Stimulated activated CD4-positive, alpha-beta T cell treated with anti-CD3 and anti-CD28 coated beads, Interleukin-4, amount 100 ng/mL, for 48 hours (primary cell): ENCODE measurements at places on chromosomes 1 and 21.

- no peak for DNase-seq
Observed at GRCh38 chr1:206633708-206634121, 1.6 kb upstream of the DYRK3 start.

DNA sequence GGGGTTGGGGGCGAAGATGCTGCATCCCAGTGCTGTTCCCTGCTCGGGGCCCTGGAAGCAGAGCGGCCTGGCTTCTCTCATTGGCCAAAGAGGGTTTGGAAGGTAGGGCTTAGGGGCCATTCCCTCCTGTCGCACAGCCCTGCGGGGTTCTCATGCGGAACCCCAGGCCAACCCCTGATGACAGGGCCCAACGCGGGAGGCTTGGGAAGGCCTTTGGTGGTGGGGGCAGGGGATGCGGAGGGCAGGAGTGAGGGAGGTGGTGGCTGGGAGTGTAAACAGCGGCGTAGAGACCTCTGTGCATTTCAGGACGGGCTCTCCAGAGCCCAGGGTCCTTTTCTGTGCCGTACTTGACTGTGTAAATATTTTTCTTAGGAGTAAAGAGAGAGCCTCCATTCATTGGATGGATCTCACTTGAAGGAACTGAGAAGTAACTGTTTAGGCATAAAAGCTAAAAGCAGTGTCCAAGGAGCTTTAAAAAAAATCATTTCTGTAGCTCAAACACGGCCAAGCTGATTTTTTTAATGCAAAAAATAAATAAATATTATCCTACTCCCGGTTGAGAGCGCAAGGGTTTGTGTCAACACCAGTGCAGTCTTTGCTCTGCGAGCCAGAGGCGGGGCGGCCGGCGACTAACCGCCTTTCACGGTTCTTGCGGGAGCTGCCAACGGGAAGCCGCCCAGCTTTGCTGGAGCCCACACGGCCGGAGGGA lies 169.1 kb downstream of the PRDM16 start:
- no peak for DNase-seq

DNA sequence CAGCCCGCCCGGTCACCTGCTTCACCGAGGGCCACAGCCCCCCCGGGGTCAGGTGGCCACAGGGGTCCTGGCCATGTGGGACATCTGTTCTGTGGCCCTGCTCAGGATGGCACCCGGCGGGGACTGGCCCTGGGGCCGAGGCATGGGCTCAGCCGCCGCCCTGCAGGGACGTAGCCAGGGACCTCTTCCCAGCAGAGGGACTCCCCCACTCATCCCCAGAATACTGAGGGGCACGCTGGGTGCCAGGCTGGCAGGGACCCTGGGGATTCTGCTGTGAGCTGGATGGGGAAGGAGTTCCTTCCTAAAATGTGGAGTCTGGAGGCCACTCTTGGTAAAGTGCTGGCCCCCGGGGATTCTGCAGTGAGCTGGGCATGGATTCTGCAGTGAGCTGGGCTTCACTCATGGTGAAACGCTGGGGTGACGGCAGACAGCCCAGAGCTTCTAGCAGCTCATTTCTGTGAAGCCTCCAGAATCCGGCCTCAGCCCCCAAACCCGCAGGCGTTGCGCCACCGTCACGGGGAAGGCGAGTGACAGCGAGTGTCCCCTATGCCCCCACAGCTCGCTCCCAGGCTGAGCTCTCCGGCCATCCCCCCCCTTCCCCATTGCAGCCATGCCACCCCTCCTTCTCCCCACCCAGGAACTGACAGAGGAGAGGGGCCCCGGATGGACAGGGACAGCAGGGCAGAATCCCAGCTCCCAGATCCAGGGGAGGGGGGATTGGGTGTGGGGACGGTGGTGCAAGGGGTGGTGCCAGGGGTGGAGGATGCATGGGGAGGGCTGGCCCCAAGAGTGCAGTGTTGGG lies 1.4 kb downstream of the ITGB2 start:
- DNase-seq: no peak

DNA sequence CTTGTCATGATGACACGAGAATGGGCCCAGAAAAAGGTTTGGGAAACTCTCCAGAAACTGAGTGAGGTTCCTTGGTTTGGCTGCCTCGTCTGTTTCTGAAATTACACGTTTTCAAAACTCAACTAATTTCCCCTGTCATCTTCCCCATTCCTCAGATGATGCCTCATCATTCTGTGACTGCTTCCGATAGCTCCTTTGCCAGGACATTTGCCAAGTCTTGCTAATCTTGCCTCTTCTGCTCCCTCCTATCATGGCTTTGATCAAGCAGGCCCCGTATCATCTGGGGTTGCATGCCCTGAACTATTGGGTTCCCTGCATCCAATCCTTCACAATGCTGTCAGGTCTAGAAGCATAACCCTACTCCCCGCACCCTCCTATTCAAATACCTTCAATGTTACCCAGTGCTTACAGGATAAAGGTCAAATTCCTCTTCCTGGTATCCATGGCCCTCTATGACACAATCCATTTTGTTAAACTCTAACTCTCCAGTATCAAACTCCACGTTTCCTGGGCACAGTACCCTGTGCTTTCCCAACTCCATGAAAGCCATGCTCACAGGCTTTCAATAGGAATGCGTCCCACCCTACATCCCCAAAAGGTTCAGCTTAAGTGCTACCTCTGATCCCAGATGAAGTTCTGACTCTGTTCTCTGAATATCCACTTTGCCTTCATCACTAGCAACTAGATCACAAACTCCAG lies 22.2 kb upstream of the TMEM200B start:
- DNase-seq: no peak

- peak; percentile 52 for DNase-seq
Observed at GRCh38 chr1:155977690-155978324, 540 bp downstream of the ARHGEF2 start.

DNA sequence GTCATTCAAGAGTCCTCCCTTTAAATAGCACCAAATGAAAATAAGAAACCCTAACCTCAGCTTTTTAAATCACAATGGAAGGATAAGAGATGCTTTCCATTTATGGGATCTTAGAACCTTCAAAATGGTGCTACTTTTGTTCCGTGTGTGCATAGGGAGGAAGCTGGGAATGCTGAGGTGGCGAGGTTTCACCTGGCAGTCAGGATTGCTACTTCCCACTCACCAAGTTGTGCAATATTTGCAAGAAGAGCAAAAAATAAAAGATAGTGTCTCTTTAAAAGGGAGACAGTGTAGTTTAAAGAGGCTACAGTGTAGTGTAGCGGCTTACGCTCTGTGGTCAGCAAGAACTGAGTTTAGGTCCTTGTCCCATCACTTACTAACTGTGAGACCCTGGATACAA lies 392.4 kb upstream of the ST6GALNAC5 start:
- DNase-seq: no peak

DNA sequence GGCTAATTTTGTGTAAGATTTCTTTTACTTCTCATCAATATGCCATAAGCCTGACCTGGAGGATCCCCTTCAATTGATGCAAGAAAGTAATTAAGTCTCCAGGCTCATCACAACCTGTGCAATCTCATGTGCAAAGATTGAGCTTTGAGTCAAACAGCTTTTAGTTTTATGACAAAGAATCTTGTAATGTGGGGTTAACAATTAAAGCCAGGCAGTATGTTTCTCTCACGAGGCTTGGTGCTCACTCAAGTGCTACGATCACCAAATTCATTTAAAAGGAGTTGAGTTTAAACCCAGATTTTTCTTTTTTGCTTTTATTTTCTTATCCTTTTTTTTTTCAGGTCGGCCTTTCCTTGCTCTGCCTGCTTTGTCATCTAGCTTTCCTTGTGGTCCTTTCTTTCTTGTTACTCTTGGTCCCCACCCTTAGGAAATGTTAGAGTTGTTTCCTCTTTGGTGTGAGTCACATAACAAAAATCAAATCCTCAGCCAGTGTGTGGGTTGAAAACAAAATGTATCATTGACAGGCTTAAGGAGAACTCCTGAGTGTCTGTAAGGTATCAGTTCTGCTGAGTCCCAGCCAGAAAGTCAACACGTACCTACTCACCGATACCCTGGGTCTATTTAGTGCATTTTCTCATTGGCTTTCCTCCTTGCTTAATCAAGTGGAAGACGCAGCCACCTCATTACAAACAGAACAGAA lies 1037.2 kb downstream of the ADGRL2 start:
- no peak for DNase-seq

GRCh38 chr1:39545531-39545930 lies 31.1 kb downstream of the PABPC4 start:
- no peak for DNase-seq

GRCh38 chr21:37516998-37517397 lies 150.4 kb downstream of the DYRK1A start:
- no peak for DNase-seq

GRCh38 chr1:66323958-66324625 lies 209.9 kb upstream of the SGIP1 start:
- DNase-seq: no peak

GRCh38 chr1:94919241-94920030 lies 7.5 kb downstream of the CNN3 start:
- DNase-seq: no peak

- DNase-seq: no peak
Observed at GRCh38 chr1:16392740-16393569, 25.9 kb downstream of the SZRD1 start.

GRCh38 chr1:44786138-44786840 lies 1.7 kb downstream of the BEST4 start:
- peak; percentile 74 for DNase-seq

- DNase-seq: no peak
Observed at GRCh38 chr1:52153010-52153409, 11.1 kb downstream of the ZFYVE9 start.

DNA sequence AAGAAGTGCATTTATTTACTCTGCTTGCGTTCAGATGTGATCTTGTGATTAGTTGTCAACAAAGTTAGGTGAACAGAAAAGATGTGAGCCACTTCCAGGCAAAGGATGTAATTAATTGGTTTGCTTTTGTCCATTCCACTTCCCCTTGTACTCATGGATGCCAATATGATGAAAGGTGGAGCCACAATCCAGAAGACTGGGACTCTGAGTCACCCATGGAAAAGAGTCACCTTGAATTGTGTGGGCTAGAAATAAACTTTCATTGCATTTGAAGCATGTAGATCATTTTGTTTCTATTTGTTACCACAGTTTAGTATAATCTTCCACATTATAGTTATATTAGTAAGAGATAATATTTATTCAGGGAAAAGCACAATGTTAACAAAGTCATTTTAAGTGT lies 684.2 kb downstream of the LTN1 start:
- no peak for DNase-seq

DNA sequence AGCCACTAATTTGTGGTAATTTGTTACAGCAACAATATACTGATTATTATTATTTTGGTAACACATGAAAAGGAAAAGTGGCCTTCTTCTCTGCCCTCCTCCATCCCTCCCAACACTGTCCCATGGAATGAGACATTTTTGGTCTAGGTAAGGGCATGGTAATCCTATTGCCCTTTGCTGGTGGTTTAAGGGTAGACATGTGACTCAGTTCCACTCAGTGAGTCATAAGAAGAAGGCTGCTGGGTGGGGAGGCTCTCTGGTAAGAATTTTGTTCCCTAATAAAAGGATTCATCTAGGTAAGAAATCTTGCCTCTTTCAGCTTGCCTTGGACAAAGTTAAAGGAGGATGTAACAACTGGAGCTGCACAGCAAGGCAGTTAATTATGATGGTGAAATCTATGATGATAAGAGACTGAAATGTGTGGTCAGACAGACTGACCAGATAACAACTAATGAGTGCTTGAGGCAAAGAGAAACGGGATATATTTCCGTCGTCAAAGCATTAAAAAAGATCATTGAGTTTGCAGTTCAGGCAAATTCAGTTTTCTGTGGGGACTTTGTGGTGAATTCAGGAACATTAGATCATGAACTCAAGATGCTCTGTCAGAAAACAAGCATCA lies 232.0 kb upstream of the KCNK2 start:
- DNase-seq: no peak

DNA sequence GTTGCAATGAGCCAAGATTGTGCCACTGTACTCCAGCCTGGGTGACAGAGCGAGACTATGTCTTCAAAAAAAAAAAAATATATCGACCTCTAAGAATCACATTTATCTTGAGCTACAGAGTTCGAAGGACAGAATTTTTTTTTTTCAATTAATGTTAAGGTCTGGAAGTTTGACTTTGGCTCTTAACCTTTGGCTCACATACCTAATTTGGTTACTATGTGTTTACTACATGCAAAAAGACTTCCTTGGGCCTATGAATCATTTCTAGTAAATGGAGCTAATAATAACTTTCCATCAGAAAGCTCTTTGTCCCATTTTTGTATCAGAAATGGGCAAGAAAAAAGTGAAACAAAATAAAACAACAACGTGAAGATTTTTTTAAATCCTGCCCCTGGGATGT lies 351.2 kb downstream of the SMYD3 start:
- no peak for DNase-seq

DNA sequence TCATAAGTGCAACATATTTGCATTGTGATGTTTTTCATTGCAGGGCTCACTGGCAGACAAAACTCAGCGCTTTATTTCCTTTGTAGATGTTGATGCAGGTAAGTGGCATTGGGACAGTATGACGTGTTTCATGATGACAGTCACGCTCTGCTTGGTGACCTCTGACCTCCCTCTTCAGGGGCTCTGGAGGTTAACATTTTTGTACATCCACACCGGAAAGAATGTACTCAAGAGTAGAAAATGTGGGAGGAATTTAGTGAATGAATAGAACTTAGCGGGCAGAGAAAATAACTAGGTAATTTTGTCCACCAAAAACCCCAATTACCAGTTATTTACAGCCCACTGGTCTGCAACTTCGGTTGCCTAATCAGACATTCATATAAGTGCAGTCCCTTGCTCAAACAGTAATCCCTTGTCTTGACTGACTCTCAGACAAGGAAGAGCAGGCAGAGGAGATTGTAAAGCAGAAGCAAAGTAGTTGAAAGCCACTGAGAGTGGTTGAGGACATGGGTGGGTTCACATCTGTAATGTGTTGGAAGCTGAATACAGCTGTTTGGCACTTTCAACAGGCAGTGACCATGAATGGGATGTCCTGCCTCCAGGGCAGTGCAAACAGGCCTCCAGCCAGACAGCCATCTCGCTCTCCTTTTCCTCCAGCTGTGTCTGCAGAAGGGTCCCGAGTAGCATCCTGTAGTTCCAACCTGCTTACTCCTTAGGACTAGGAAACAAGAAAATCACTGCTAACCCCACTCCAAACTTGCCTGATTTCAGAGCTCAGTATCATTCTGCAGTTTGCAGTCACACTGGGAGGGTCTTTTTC lies 188.9 kb downstream of the NRIP1 start:
- no peak for DNase-seq

GRCh38 chr1:89462250-89462649 lies 62.4 kb upstream of the LRRC8B start:
- no peak for DNase-seq

GRCh38 chr1:221940631-221941030 lies 198.7 kb upstream of the DUSP10 start:
- DNase-seq: no peak

DNA sequence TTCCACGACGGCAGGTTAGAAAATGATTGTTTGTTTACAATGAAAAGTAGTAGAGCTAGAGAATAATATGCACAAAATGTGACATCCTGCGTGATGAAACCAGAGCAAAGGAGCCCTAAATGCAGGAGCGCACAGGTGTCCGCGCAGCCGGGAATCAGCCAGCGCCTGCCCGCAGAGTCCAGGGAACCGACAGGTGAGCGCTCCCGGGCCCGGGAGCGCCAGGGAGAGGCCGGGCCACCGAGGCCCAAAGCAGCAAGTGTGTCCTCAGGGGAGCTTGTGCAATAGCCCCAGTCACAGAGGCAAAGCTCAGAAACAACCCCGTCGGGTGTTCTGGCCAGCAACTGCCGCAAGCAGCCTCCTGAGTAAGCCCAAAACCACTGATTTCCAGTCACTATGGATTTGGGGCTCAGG lies 789 bp upstream of the GALE start:
- no peak for DNase-seq

- no peak for DNase-seq
Observed at GRCh38 chr21:41926117-41926806, 27.6 kb downstream of the C2CD2 start.
